ENCODE measurements at places on chromosomes 1 and 21.

DNA sequence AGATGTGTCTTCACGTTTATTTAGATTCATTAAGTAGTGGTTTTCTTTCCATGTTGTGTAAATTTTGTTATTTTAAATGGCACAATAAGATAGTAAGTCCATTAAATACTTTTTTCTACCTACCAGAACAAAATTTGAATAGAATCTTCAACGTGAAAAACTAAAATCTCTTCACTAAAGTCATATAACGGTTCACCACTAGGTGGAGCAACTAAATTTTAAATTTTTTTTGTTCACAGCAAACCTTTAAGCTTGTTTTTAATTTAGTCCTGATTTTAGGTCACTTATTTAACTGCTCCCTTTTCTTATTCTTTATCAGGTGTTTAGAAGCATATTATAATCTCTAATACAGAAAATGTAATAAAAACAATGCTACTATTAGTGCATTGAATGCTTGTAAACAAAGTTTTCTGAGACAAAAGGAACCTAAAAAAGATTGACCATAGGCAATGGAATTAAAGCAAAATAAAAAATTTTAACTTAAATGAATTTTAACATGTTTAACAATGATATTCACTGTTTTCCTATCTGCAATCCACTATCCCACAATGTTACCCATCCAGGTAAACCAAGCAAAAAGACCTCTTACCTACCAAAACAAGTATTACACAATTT is 28.3 kb upstream of the PKN2 start:
- DNase-seq = no peak

DNA sequence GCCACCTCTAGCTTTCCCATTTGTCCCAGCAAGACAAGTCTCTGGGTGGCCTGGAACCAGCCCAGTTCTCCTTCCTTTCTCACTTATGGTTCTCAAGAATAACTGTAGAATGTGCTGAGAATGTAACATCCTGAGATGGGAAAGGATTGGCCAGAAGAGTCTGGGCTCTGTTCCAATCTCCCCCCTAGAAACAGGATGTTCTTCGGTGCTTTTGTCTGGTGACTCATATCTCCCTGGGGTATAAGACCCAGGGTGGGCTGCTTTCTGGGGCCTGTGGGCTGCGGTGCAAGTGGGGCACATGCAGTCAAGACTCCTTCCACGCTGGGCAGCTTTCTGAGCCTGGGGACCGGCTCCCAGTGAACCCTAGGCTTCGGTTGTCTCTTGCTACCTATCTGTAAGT is 251.2 kb upstream of the POU3F1 start:
- DNase-seq = no peak

DNA sequence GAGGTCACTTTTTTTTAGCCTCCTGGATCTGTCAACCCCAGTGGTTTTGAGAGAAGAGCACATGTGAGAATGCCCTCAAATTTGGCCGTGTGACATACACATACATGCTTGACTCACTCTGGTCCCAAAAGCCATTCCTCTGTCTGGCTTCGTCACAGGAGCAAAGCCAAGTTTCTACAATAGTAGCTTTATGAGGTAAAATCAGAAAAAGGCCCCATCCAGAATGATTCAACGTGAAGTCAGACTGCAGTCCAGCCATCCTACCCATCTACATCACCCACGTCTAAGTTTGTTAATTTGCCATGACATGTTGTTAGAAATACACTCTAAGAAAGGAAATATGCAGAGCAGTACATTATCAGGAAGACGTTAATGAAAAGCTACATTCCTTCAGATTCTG is 245.2 kb downstream of the SDCCAG8 start:
- DNase-seq = no peak

DNA sequence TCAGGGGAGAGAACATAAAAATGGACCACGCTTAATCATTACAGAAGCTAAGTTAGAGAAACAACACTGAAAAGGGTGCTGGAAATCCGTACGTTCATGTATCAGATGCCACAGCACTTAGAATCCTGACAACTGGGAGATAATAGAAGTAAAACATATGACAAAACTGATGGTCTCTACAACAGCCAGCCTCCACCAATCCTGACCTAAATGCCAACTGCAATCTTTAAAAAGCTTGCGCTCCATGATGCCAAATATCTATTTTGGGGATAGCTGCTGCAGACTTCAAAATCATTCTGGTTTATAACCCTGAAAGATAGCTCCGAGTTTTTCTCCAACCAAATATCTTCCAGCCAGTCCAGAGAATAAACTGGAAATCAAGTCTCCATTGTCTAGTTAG is 178.3 kb downstream of the RERE start:
- DNase-seq = no peak

- DNase-seq = no peak
Observed at GRCh38 chr1:32919811-32920733, 18.9 kb upstream of the TMEM54 start.

- no peak for DNase-seq
Observed at GRCh38 chr1:1298861-1299685, 8.7 kb downstream of the ACAP3 start.

- DNase-seq = no peak
Observed at GRCh38 chr21:42650441-42651421, 2.7 kb upstream of the PDE9A start.

- no peak for DNase-seq
Observed at GRCh38 chr1:192887426-192887825, 78.6 kb downstream of the RGS2 start.

DNA sequence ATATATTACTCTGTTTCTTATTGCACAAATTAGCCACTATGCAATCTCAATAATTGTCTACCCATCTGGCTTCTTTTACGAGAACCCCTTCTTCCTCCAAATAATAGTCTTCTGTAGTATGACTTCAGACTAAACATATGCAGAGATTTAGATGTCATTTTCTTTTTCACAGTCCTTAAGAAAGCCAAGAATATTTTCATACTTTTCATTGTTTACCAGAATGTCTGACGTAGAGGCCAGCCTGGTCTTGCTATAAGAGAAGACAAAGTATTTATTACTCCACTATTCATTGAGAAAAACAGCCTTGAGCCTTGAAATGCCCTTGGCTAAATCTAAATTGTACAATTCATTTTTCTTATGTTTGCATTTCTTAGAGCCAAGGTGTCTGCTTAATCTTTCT is 714.9 kb upstream of the CXADR start:
- no peak for DNase-seq
